ENCODE measurements at places on chromosomes 16 and 17. TPM values are rescaled to one million over a fixed set of nuclear protein-coding genes. Genes with fewer than 3 reads are reported as not detected.
A peak's percentile ranks its signal among the peaks of the same experiment; 100 is the strongest.

Gene CTRB1
- not detected for total RNA-seq

Gene JPH3
- total RNA-seq, result not detected

Gene EIF3CL
- 227 TPM for total RNA-seq

DNA sequence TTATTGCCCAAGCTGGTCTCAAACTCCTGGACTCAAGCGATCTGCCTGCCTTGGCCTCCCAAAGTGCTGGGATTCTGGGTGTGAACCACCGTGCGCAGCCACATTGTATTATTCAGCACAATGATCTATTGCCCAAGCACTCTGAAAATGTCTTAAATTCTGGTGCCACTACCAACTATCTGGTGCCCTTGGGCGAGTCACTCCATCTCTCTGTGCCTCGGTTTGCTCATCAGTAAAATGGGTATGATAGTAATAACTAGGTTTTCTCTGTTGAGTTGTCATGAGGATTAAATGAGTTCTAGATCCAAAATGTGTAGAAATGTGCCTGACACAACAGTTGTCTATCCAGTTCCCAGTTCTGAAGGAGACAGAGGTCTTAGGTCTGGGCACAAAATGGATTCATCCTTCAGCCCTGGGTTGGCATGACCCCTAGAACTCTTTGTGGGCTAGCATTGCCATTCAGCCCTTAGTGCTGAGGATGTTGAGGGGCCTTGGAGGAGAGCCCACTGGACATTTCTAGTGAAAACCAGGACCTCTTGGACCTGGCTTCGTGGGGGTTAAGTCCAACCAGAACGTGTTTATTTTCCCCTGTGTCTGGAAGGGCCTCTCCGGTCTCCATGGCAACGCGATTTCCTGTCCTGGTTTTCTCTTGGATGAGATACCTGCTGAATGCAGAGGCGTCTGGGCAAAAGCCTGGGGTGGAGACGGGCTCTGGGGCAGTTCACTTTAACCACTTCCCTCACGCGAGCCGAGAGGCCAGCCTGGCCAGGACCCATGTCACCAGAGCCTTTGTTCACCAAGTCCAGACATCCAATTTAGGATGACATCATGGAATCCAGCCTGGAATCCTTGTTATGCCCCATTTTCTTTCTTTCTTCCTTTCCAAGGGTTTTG is 43.7 kb upstream of the TNRC6A start:
- DNase-seq, result peak; percentile 33

- no peak for DNase-seq
These were observed 24.0 kb downstream of the YWHAE start for GRCh38 chr17:1376061-1376460.

DNA sequence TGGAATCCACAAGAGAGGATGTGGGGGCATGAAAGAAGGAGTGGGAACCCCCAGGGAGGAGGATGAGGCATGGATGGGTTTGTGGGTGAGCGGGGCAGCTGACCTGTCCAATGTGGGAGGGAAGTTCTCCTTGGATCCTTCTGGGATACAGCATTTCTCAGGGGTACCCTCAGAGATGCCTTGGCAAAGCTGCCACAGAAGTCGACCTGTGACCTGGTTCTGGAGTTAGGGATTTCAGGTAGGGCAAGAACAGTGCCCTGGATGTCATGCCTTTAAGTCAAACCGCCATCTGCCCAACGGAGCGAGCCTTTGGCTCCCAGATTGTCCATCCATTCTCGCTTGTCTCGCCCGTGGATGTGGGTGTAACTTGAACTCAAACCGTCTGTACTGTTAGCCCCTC is 30.0 kb downstream of the WSCD1 start:
- DNase-seq, result no peak

GRCh38 chr17:70067134-70067533 is 7.9 kb upstream of the KCNJ16 start:
- no peak for DNase-seq

DNA sequence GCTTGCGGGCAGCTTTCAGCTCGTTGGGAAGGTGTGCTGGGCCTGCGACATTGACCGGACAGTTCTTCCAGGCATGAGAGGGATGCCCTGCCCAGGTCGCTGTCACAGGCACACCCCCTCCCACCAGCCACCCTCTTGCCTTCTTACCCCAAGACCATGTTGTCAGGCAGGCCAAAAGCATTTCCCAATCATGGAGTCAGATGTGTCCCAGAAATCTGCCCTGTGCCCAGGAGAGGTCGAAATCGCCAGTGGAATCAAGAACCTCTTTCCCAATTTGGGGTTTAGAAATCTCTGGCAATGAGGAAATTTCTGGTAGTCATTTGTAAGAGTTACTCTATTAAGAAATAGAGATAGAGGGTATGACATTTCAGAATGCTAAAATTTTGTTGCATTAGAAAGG is 177.1 kb downstream of the RAB11FIP4 start:
- DNase-seq, result no peak

DNA sequence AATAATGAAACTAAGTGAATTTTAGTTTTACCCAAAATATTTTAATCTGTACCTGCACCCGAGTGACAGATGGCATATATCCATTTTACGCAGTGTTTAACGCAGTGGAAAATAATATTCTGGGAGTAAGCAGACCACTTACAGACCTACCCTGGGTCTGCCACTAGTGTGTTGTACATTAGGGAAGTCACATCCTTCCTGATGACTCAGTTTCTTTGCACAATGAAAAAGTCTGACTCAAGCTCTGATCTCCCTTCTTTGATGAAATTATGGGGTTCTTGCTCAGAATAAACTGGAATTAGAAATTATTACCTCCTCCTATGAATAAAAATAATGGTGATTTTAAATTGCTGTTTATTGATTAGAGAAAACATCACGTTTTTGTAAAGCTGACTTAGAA is 123.2 kb upstream of the AXIN2 start:
- DNase-seq, result no peak

Gene MYL4
- not detected for total RNA-seq

GRCh38 chr16:30027588-30028437 is 3.3 kb downstream of the TLCD3B start:
- no peak for DNase-seq

DNA sequence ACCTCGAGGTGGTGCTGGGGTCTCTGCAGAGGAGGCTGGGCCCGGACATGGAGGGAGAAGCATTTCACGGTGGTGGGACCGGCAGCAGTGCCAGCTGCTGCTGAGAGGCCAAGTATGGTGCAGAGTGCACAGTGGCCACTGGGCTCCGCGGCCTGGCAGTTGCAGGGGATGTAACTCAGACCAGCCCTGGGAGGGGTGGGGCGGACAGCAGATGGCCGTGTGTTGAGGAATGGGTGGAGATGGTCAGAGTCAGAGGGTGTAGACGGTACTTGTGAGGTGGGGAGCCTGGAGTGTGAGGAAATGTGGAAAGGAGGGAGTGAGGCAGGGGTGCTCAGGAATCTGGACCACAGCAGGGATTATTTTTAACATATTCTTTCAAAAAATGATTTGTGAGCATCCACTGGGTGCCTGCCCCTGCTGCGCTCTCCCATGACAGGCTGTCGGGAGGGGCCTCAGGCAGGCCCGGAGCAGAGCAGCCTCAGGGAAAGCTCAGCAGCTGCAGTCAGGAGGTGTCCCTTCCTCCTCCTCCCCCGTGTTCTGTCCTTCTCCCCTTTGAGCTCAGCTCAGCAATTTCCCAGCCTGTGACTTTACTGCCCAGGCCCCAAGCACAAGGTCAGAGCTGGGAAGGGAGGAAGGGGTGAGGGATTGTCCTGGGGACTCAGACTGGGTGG is 113.1 kb downstream of the RAP1GAP2 start:
- DNase-seq, result no peak

- DNase-seq, result no peak
These were observed 24.6 kb downstream of the ARSG start for GRCh38 chr17:68315930-68316329.

Gene PMFBP1
- 0.29 TPM for total RNA-seq

DNA sequence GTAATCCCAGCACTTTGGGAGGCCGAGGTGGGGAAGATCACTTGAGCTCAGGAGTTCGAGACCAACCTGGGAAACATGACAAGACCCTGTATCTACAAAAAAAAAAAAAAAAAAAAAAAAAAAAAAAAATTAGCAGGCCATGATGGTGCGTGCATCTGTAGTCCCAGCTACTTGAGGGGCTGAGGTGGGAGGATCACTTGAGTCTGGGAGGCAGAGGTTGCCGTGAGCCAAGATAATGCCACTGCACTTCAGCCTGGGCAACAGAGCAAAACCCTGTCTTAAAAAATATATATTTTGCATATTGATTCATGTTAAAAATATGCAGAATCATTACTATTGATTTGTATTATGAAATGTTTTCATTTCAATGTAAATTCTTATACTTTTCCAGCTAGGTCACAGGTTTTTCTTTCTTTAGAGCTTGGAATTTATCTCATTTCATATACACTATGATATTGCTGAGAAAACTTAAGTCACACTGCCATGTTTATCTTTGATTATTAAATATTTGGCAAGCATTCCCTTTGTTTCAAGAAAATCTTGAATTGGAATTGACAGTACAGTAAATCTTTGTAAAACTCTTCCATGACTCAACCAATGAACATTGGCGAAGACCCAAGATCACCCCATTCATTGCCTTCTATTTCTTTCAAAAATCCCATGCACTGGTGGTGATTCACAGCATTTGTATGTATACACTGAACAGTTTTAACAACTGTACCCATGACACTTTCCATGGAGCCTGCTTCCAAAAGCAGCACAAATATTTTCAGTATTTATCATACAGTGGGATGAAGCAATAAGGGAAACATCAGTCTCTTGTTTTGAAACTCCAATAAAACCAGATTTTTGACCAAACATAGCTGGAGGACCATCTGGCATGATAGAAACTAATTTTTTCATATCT is 83.5 kb upstream of the TNRC6A start:
- peak; percentile 78 for DNase-seq

- DNase-seq, result no peak
These were observed 53.3 kb downstream of the BCL7C start for GRCh38 chr16:30840611-30841010.

Gene CAVIN1
- total RNA-seq, result 75.2 TPM

Gene KRT222
- 2.8 TPM for total RNA-seq

Gene LIMD2
- total RNA-seq, result 8.8 TPM

DNA sequence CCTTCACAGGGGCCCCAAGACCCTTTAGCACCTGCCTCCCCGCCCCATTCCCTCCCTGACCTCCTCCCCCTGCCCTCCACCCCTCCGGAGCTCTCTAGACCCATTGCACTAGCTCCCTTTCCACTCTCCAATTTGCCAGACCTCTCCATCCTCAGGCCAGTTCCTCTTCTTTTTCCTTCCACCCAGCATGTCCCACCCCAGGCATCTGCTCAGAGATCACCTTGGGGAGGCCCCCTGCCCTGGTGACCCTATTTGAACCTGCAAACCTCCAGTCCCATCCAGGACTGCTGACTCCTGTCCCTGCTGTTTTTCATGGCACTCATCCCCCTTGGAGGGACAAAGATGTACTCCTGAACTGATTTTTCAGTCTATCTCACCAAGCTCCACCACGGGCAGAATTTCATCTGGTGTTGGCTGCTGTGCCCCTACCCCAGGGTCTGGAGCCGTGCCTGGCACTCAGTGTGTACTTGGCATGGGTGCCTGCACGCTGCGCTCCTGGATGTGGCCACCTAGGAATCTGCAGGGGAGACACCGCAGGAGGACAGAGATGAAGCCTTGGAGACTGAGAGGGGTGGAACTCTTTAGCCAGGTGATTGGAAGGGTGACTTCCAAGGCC is 85.6 kb upstream of the CACNG5 start:
- DNase-seq, result no peak

GRCh38 chr16:11377154-11377553 is 31.9 kb downstream of the RMI2 start:
- no peak for DNase-seq

GRCh38 chr16:61945511-61945910 is 90.7 kb downstream of the CDH8 start:
- no peak for DNase-seq

GRCh38 chr17:77228241-77228752 is 87.5 kb downstream of the SEC14L1 start:
- no peak for DNase-seq

Gene AATK
- 11.2 TPM for total RNA-seq

- no peak for DNase-seq
These were observed 117.4 kb downstream of the MSI2 start for GRCh38 chr17:57373756-57374155.

Gene SLFN14
- total RNA-seq, result not detected

DNA sequence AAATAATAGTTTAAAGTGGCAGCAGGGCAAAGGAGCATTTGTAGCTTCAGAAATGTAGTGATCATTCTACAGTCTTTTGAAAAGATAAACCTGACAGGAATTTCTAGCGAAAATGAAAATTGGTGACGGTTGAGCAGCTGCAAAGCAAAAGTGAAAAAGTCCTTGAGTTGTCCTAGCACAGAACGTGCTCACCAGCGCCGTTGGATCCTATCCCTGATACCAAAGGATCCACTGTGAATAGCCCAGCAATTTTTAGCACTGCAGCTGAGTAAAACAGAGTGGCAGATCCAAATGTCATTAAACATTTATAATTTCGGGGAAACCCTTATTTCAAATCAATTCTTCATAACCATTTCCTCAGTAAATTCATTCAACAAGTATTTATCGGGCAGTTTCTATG is 453.8 kb upstream of the HSBP1 start:
- DNase-seq, result no peak

DNA sequence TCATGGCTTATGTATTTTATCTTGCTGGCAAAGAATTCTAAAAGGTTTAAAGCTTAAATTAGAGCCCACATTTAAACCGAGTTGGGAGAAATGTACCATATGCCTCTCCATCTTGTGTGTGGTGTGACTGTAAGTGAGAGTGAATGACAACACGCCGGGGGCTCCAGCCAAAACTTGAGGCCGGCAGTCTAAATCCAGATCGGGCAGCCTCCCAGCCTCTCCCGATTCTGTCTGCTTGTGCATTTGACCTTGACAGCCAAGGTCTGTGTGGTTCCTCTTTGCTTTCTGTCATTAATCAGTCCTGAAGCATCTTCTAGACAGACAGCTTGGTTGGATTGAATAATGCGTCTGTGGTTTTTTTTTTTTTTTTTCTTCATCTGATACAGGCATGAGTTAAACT is 1093.2 kb upstream of the EEF2KMT start:
- DNase-seq, result no peak

GRCh38 chr16:86101897-86102157 is 202.9 kb downstream of the IRF8 start:
- no peak for DNase-seq

DNA sequence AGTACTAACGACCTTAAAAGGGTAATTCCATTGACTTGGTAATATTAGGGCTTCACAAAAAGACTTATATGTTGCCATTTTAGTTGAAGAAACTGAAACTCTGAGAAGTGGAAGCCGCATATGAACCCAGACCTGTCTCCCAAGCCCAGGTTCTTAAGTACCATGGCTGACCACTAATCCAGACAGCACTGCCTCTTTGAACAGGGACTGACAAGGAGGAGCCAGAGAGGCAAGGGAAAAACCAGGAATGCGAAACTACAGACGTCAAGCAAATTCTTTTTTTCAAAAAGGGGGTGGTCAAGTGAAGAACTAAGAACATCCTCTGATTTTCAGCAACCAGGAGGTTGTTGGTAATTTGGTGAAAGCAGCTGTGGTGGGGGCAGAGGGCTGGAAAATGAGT is 15.2 kb downstream of the CYB5D1 start:
- DNase-seq, result peak; percentile 7

GRCh38 chr16:5188989-5189352 is 91.4 kb upstream of the EEF2KMT start:
- no peak for DNase-seq

Gene MPG
- total RNA-seq, result 49.8 TPM

All from stomach (tissue), 19 donors.